ENCODE measurements at places on chromosomes 4 and X. TPM values are rescaled to one million over a fixed set of nuclear protein-coding genes. Genes with fewer than 3 reads are reported as not detected.

The POU3F4 gene
- not detected for total RNA-seq

The SLC10A4 gene
- total RNA-seq: 0.61 TPM

The LGI2 gene
- 0.86 TPM for total RNA-seq

The TAF7L gene
- not detected for total RNA-seq

The ANXA10 gene
- 58.3 TPM for total RNA-seq

The ATP5ME gene
- 122 TPM for total RNA-seq

The COX7B2 gene
- total RNA-seq: not detected

The FAM184B gene
- total RNA-seq: 0.09 TPM

The CCNB3 gene
- total RNA-seq: 0.73 TPM

The FOXR2 gene
- not detected for total RNA-seq

The CLCN4 gene
- total RNA-seq: 9.9 TPM

The NEUROG2 gene
- total RNA-seq: not detected

The PRAF2 gene
- 16.1 TPM for total RNA-seq

The GNRHR gene
- total RNA-seq: not detected

GRCh38 chr4:152023674-152024073, 262.9 kb upstream of the GATB start:
- no peak overlapping the region for H3K4me3 ChIP-seq
- peaks cover 31% of the 10 kb centered on the region for H3K27me3 ChIP-seq
- H3K27ac ChIP-seq: no peak overlapping the region
- H3K36me3 ChIP-seq: no peaks in the 10 kb centered on the region

- peaks cover 15% of the 10 kb centered on the region for H3K36me3 ChIP-seq
- no peaks in the 10 kb centered on the region for H3K27me3 ChIP-seq
- H3K4me3 ChIP-seq: no peak overlapping the region
- peaks cover 24% of the 10 kb centered on the region for H3K4me1 ChIP-seq
- H3K27ac ChIP-seq: no peak overlapping the region
- no peak for DNase-seq
Observed at GRCh38 chr4:89270792-89271191, 36.8 kb downstream of the GPRIN3 start.

- no peak overlapping the region for H3K4me3 ChIP-seq
- no peaks in the 10 kb centered on the region for H3K4me1 ChIP-seq
- DNase-seq: no peak
- no peaks in the 10 kb centered on the region for H3K36me3 ChIP-seq
Observed at GRCh38 chr4:189858435-189858834, 82.2 kb upstream of the FRG1 start.

- H3K4me3 ChIP-seq: no peak overlapping the region
- no peaks in the 10 kb centered on the region for H3K27me3 ChIP-seq
- H3K36me3 ChIP-seq: no peaks in the 10 kb centered on the region
- DNase-seq: no peak
Observed at GRCh38 chrX:2863646-2864045, 34.9 kb downstream of the GYG2 start.

GRCh38 chr4:2891294-2891693, 47.6 kb downstream of the ADD1 start:
- H3K36me3 ChIP-seq: peaks cover 19% of the 10 kb centered on the region
- no peak for DNase-seq
- H3K27me3 ChIP-seq: no peaks in the 10 kb centered on the region
- no peak overlapping the region for H3K4me3 ChIP-seq

GRCh38 chrX:42708222-42708621, 69.7 kb downstream of the PPP1R2C start:
- H3K36me3 ChIP-seq: no peaks in the 10 kb centered on the region
- no peaks in the 10 kb centered on the region for H3K4me1 ChIP-seq
- no peak overlapping the region for H3K4me3 ChIP-seq
- H3K27me3 ChIP-seq: no peaks in the 10 kb centered on the region

DNA sequence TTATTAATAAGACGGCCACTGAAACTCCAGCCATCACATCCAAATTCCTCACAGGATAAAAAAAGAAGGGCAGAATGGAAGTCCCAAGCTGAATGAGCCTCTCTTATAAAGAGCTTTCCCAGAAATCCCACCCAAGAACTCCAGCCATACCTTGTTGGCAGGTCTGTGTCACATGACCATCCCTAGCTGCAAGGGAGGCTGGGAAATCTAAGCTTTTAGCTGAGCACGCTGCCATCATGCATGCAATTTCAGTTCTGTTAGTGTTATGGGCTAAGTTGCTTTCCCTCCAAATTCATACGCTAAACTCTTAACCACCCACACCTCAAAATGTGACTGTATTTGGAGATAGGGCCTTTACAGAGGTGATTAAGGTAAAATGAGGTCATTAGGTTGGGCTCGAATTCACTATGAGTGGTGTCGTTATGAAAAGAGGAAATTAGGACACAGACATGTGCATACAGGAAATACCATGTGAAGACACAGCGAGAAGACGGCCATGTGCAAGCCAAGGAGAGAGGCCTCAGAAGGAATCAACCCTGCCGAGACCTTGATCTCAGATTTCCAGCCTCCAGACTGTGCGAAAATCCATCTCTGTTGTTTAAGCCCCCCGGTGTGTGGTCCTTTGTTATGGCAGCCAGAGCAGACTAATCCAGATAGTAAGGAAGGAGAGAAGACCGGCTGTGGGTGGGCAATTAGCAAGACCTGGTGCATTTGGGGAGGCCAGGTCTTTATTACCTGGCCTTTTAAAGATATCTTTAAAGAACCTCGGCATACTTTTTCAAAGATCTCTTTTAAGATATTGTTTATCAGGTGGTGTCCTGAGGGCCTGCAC, 317.6 kb downstream of the BCOR start:
- no peaks in the 10 kb centered on the region for H3K27me3 ChIP-seq
- H3K4me3 ChIP-seq: no peak overlapping the region
- no peaks in the 10 kb centered on the region for H3K36me3 ChIP-seq
- DNase-seq: no peak
- no peaks in the 10 kb centered on the region for H3K4me1 ChIP-seq
- H3K27ac ChIP-seq: no peak overlapping the region

DNA sequence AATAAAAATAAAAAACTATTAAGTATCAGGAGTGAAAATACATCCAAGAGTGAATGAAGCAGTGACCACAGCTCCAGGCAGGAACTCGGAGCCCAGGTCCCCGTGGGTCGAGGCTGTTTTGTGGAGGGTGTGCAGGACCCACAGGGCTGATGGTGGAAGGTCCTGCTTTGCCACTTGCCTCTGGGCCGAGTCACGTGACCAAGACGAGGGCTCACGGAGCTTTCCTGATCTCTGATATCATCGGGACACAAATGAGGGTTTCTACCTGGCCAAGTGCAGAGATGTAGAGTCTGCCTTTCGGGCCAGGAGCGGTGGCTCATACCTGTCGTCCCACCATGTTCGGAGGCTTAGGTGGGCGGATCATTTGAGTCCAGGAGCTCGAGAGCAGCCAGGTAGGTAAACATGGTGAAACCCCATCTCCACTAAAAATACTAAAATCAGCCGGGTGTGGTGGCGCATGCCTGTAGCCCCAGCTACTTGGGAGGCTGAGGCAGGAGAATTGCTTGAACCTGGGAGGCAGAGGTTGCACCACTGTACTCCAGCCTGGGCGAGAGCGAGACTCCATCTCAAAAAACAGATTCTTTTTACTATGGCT, 7.2 kb downstream of the SLC25A6 start:
- DNase-seq: no peak
- H3K4me3 ChIP-seq: no peak overlapping the region
- no peaks in the 10 kb centered on the region for H3K27me3 ChIP-seq
- H3K27ac ChIP-seq: peak overlapping the region; percentile 42

GRCh38 chr4:118825799-118826198, 10.1 kb downstream of the SEC24D start:
- H3K27me3 ChIP-seq: no peaks in the 10 kb centered on the region
- H3K4me3 ChIP-seq: no peak overlapping the region
- H3K36me3 ChIP-seq: peaks cover 8% of the 10 kb centered on the region
- H3K4me1 ChIP-seq: peaks cover 23% of the 10 kb centered on the region
- no peak overlapping the region for H3K27ac ChIP-seq
- DNase-seq: no peak

- no peak overlapping the region for H3K4me3 ChIP-seq
- H3K27ac ChIP-seq: no peak overlapping the region
- H3K4me1 ChIP-seq: no peaks in the 10 kb centered on the region
- no peaks in the 10 kb centered on the region for H3K27me3 ChIP-seq
- DNase-seq: no peak
- H3K36me3 ChIP-seq: no peaks in the 10 kb centered on the region
Observed at GRCh38 chr4:88830598-88830997, 133.0 kb upstream of the NAP1L5 start.

- no peak overlapping the region for H3K4me3 ChIP-seq
- H3K27ac ChIP-seq: no peak overlapping the region
- H3K4me1 ChIP-seq: no peaks in the 10 kb centered on the region
- no peaks in the 10 kb centered on the region for H3K27me3 ChIP-seq
Observed at GRCh38 chr4:165461159-165461821, 82.5 kb downstream of the CPE start.

DNA sequence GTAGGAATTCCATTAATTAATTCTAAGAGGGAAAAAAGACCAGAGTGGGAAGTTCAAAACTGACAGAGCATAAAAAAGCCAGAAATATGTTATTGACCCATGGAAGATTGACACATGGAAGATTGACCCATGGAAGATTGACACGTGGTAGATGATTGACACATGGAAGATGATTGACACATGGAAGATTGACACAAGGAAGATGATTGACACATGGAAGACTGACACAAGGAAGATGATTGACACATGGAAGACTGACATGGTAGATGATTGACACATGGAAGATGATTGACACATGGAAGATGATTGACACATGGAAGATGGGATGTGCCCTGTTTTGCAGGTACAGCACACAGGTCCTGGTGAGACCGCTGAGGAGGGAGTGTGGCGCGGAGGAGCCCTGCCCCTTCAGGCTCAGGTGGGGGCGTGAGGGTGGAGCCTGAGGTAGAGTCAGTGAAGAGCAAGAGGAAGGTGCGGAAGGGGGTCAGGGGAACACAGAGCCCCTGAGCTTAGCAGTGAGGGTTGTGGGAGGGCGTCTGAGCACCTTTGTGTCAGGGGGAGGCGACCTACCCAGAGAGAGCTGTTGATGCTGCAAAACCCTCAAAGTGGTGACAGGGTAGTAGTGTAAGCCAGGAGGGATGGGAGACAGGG, 15.8 kb upstream of the PDE6B start:
- H3K27me3 ChIP-seq: peaks cover 28% of the 10 kb centered on the region
- H3K4me3 ChIP-seq: no peak overlapping the region
- H3K36me3 ChIP-seq: peaks cover 3% of the 10 kb centered on the region
- no peak overlapping the region for H3K27ac ChIP-seq

DNA sequence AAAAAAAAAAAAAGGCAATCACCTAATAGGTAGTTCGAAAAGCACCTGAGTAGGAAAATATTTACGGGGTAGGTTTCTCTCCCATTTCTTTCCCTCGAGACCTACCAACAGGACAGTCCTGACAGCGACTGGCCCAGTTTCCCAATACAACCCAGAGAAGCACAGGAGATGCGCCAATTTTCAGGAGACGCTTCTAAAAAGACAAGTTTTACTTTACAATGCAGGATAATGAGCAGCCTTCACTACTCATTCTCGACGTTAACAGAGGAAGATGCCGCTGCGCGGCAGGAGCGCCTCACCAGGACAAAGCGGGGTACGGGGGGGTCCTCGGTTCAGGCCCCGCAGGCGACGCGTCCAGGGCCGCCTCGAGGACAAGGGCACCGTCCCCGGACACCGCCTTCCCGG, 708 bp downstream of the BCLAF3 start:
- H3K27me3 ChIP-seq: peaks cover 4% of the 10 kb centered on the region
- peak overlapping the region; percentile 36 for H3K27ac ChIP-seq
- peaks cover 9% of the 10 kb centered on the region for H3K4me1 ChIP-seq
- H3K36me3 ChIP-seq: peaks cover 13% of the 10 kb centered on the region

GRCh38 chrX:43813898-43814297, 68.4 kb downstream of the MAOB start:
- H3K36me3 ChIP-seq: no peaks in the 10 kb centered on the region
- peak; percentile 40 for DNase-seq

- H3K4me3 ChIP-seq: no peak overlapping the region
- no peaks in the 10 kb centered on the region for H3K27me3 ChIP-seq
- peaks cover 9% of the 10 kb centered on the region for H3K4me1 ChIP-seq
- H3K27ac ChIP-seq: no peak overlapping the region
- peaks cover 29% of the 10 kb centered on the region for H3K36me3 ChIP-seq
- DNase-seq: no peak
Observed at GRCh38 chrX:48960291-48960690, 2.9 kb upstream of the OTUD5 start.

DNA sequence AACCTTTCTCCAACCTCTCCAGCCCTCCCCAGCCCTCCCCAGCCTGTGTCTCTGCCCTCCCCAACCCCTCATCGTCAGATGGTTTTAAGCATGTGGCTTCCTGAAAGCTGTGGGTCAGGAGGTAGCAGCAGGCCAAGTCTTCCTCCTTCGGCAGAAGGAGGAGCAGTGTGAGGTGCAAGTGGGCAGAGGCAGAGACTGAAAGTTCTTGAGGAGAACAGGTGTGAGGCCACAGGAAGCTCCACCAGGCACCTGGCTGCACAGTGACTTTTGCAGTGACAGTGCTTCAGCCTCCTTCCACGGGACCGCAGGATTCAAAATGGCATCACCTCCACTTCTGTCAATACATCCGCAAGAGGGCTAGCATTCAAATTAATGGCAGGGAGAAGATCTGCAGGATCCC, 203.9 kb upstream of the LEF1 start:
- no peaks in the 10 kb centered on the region for H3K4me1 ChIP-seq
- no peak overlapping the region for H3K27ac ChIP-seq
- no peaks in the 10 kb centered on the region for H3K36me3 ChIP-seq
- H3K27me3 ChIP-seq: peaks cover 48% of the 10 kb centered on the region

DNA sequence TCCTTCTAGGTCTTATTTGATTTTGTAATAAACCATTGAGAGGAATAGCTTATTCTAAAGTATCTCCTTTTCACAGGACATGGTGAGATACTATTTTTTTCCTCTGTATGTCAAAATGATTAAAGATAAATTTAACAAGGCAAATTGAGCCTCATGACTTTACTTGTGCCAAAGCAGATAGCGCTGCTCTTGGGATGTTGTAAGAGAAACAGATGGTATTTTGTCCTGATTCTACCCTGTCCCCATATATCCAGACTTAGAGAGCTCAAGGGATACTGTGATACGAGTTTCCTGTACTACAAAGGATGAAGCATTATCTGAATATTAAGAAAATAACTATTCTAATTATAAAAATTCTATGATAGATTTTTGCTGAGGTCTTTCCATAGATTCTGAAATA, 34.0 kb downstream of the EMCN start:
- H3K4me3 ChIP-seq: no peak overlapping the region
- H3K36me3 ChIP-seq: no peaks in the 10 kb centered on the region
- no peak for DNase-seq
- no peak overlapping the region for H3K27ac ChIP-seq
- H3K4me1 ChIP-seq: no peaks in the 10 kb centered on the region
- no peaks in the 10 kb centered on the region for H3K27me3 ChIP-seq

DNA sequence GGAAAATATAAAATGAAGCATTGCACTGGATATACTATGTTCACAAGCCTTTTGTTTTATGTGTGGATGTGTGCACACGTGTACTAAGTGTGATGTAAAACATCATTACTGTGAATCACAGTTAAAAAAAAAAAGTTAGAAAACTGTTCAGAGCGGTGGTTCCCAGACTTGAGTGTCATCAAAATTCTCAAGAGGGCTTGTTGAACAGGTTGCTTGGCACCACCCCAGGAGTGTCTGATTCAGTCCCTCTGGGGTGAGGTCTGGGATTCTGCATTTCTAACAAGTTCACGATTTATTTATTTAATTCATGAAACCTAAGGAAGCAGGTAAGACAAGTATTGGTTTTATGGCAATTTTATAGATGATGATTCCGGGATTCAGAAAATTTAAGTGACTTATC, 1.8 kb downstream of the CENPU start:
- peak overlapping the region; percentile 96 for H3K4me3 ChIP-seq
- peaks cover 58% of the 10 kb centered on the region for H3K36me3 ChIP-seq
- peaks cover 15% of the 10 kb centered on the region for H3K4me1 ChIP-seq
- H3K27ac ChIP-seq: peak overlapping the region; percentile 68

GRCh38 chr4:140103676-140104075, 50.3 kb downstream of the MAML3 start:
- H3K36me3 ChIP-seq: peaks cover 8% of the 10 kb centered on the region
- no peak for DNase-seq
- H3K27me3 ChIP-seq: no peaks in the 10 kb centered on the region
